Hematopoietic multipotent progenitor cell treated with erythropoietin and hydrocortisone succinate and interleukin-3 and kit ligand, for 6 days (in vitro differentiated cells): ENCODE measurements at places on chromosomes 6 and 20.

DNA sequence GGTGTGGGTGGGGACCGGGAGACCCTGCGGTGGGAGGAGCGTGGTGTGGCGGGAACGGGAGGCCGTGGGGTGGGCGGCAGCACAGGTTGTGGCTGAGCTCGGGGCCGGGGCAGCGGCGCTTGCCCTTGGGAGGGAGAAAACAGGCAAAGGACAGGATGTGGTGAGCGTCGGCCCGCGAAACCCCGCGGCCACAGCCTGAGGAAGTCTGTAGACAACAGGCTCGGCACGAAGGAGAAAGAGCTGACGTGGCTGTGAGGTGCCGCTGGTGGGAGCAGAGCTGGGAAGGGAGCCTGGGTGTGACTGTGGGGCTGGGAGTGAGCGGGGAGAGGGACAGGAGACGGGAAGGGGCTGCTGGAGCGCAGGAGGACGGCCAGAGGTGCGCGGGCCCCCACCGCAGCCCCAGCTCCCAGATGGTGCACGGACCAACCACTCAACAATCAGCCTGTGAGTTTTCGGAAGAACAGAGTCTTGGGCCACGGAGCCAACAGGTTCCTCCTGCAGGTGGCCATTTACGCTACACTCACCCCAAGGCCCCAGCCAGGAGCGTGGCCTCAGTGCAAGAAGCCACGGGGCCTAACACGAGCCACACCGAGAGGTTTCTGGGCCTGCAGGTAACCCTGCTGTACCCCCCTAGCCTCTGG, 202.8 kb downstream of the DLL1 start:
- peak; percentile 50 for DNase-seq

GRCh38 chr20:1686151-1686748, 28.7 kb upstream of the SIRPG start:
- peak; percentile 31 for DNase-seq

DNA sequence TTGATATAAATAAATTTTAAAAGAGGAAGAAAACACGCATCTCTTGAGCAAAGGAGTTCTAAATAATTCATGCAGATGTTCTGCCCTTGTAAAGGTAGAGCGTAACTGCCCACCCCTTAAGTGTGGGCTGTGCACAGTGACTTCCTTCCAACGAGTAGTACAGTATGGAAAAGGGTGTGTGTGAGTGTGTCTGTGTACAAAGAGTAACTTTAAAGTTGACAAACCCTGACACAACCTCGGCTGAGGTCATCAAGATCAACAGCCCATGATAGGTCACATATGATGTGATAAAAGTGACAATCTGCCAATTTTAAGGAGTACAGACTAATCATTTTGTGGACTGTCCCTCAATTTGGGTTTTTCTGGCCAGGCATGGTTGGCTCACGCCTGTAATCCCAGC, 225.7 kb downstream of the ATXN1 start:
- no peak for DNase-seq

DNA sequence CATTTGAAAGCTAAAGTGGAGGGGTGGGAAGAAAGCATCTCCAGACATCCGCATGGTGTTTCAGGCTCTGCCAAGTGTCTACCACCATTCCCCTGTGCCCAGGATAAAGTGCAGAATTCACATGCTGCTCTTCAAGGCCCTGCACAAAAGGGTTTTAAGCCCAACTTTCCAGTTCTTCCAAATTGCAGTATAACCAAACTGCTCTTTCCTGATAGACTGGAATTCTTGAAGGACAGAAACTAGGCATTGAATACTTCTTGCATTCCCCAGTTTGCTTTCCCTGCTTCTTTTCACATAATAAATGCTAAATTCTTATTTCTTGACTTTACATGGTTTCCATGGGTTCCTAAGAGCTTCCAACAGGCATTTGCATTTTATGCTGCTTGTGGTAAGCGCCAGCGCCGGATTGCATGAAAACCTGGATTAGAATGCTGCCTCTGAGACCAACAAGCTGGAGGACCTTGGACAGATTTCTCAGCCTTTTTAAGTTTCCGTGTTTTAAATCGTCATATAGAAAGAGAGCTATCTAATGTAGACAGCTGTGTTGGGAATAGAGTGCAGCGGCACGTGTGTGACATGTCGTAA, 7.9 kb downstream of the SOX4 start:
- no peak for DNase-seq

- DNase-seq: no peak
These were observed 908.0 kb downstream of the QKI start for GRCh38 chr6:164322533-164322932.

- no peak for DNase-seq
These were observed 163.6 kb downstream of the SLC16A10 start for GRCh38 chr6:111250791-111251354.

- peak; percentile 82 for DNase-seq
These were observed 751 bp downstream of the MAP3K4 start for GRCh38 chr6:160992061-160992979.

GRCh38 chr20:3423126-3423525, 15.7 kb upstream of the DNAAF9 start:
- DNase-seq: no peak

GRCh38 chr20:43379239-43379917, 78.3 kb upstream of the SRSF6 start:
- no peak for DNase-seq

GRCh38 chr20:58482416-58482815, 32.8 kb downstream of the APCDD1L start:
- no peak for DNase-seq

GRCh38 chr6:105545947-105546731, 143.3 kb upstream of the PREP start:
- DNase-seq: no peak

GRCh38 chr6:2982426-2983117, 11.2 kb upstream of the SERPINB6 start:
- DNase-seq: no peak

DNA sequence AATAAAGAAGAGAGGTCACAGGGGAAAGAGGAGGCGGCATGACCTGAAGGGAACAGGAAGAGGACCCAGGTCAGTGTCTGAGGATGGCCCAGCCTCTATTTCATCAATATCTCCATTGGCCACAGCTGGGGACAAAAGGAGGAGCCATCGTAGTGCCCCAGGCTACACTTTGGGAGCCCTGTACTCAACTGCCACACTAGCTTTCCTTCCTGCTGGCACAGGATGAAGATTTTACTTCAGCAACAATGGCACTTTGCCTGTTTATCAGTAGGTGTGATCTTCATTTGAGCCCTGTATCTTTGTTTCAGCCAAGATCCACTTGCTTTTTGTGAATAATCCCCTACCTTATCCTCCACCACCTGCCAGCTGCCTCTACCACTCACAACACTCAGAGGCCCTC, 35.4 kb upstream of the RCAN2 start:
- no peak for DNase-seq

DNA sequence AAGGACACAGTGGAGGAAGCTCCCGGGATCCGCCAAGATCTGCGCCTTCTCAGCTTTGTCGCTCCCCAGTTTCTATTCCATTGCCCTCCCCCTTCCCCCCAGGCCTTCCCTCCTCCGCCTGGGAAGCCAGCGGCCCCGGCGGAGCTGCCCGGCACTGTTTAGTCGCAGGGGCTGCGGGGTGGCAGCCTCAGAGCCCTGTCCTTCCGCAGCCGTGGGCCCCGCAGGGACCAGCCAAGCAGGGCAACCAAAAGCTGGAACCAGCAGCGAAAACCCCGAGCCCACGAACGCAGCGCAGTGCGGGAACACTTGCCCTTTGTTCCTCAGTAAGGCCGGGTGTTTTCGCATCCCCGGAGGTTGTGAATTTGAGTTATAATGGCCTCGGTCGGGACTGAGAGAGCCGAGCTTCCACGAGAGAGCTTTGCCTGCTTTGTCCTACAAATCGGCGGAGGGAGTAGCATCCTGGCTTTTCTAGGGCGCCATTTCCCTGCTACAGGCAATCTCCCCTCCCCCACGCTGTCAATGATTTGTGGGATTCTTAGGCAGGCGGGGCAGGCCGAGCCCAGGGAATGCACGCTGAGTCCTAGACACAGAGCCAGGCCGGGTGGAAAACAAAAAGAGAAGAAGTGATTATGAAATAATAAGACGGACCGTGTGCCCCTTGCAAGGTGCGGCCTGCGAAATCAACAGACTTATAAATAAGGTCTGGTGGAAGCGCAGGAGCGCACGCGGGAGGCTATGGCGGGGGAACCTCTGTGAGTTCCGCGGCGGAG, 4.0 kb upstream of the TUBB2B start:
- no peak for DNase-seq

GRCh38 chr6:89562093-89562973, 76.2 kb downstream of the LYRM2 start:
- DNase-seq: no peak

GRCh38 chr20:23048283-23049200, 930 bp downstream of the THBD start:
- peak; percentile 80 for DNase-seq

DNA sequence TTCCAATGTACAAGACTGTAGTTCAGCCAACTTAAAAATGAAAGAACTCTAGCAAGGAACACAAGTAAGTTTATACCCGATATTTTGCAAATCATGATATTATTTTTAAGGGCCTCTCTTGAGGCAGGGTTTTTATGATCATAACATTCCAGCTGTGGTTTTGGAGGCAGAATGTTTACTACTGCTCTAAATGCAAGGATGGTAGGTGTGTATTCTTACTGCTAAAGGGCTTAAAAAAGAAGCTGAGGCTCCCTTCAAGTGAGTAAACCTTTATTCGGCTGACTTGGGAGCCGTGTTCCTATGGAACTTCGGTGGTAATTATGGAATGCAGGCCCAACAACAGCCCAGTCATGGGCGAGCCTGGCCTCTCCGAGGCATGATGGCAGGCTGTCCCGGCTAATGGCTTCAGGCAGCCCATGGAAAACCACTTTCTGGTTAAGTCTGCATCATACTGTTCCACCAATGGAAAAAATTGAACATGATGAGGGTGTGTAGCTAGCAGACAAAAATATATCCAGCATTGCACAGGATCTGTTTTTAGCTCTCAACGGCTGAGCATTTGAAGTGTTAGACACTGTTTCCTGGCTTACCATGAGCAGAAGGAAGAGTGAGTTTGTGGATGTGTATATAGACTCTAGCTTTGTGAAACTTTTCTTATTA, 111.5 kb downstream of the TIAM2 start:
- no peak for DNase-seq

- DNase-seq: peak; percentile 98
These were observed 973 bp upstream of the CITED2 start for GRCh38 chr6:139375226-139376016.

GRCh38 chr6:87544474-87544735, 45.4 kb downstream of the RARS2 start:
- DNase-seq: no peak

DNA sequence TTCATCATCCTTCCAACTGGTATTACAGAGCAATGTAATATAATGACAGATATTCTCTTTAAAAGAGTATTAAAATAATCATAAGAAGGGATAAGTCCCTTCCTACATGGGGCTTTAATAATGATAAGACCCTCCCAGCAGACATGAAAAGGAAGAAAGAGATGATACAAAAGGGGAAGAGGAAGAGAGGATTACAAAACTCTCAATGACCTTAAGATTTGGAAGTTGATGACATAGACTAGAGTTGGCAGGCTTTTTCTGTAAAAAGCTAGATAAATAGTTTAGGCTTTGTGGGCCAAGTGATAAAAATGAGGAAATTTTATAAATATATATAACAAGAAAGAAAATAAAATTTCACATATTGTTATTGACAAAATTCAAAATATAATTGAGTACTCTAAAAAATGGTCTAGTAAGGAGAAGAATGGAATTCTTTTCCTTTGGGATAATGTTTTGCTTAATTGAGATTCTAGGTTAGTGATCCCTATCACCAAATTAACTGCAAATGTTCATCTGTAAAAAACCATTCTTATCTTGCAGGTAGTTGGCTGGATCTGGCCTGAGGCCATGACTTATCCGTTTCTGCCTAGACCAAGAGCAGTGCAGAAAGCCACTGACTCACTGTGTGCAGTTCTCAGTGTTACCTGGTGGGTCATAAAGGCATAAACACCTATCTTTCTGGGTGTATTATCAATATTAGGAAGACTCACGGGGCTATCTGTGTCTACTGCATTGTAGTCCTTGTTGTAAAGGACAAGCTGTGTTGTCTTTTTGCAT, 11.0 kb downstream of the RIPOR2 start:
- DNase-seq: peak; percentile 54

DNA sequence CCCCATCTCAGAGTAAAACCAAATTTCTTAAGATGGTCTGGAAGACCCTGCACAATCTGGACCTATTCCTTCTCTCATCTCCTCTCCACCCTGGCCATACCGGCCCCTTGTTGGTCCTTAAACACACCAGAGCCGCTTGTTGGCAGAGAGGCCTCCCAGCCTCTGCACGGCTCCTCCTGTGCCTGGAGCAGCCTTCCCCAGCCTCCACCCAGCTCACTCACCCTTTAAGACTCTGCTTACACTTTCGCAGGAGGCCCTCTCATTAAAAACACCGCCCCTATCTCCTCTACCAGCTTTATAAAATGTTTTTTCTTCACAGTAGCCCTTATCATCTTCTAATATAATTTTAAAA, 49.8 kb downstream of the BANF2 start:
- no peak for DNase-seq

GRCh38 chr20:37737826-37738420, 44.1 kb downstream of the CTNNBL1 start:
- peak; percentile 86 for DNase-seq

DNA sequence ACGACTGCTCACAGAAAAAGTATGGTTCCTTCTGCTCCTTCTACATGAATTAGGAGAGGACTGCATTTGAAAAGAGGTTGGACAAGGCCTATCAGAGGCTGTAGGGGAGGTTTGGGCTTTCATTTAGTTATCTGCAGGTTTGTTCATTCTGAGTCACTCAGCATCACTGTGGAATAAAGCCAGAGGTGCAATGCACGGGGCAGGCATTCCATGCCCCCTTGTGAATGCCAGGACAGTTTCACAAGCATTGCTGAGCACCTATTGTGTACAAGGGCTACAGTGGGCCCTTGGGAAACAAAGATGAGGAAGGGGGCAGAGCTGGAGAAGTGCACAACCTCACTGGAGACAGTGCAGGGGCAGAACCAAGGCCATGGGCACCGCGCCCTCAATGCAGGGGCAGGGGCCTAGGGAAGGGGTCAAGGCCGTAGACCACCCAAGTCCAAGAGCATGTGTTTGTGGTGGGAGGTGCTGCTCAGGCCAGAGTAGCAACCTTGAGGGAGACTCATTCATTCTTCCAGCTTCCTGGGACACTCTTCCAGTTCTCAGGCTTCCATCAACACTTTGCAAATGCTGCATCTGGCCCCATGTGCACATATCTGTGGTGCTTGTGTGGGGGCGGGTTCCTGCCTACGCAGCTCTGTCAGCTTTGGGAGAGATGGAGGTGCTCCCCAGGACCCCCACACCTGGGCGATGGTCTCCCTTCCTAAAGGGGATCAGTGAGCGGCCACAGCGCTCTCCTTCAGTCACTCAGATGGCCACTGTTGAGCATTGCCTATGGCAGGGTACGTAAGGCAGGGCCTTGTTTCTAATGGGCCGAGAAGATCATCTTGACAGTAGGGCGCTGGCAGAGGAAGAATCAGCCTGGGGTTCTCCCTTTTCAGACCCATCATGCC, 204.5 kb downstream of the SYNDIG1 start:
- DNase-seq: no peak
